ENCODE measurements at places on chromosomes 3 and 15.

DNA sequence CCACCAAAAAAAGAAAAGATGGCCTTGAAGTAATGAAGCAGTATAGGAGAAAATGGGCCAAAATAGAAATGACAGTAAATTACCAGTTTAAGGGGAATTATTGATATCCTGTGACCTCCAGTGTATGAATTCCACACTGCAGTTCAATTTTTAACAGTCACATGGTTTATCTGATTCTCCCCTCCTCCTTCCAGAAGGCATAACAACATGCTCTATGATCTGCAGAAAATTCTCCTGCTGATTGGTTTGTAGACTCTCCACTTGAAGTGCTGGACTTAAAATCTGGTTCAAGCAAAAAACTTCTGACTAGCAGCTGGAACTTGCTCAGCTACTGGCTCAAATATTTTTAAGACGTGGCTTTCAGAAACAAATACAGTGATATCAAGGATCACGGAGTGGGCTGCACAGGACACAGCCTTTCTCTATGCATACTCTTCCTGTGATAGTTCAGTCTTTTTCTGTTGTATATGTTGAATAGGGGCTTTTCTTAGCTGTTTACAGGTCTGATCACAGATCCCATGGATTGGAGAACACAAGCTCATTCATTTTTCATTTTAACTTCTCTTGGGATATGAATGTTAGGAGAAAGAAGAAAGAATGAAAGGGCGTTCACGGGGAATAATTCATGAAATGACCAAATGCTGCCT is 211.5 kb downstream of the LSAMP start:
- no peak for DNase-seq

DNA sequence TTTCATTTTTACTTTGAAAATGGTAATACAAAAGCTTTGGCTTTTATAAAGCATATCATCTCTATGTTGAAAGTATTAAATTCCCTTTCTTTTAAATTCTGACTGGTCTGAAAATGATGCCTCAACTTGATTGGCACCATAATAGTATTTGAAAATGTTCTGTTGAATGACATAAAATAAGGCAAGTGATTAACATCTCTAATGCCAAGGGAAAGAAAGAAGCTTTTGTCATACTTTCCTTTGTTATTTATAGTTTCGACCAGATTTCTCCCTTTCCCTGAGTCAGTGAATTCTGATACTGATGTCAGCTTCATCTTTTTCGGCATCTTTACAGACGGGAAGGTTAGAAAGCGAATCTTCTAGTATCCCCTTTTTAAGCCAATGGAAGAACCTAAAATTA is 3.4 kb upstream of the AP4E1 start:
- DNase-seq, result no peak

GRCh38 chr3:186425788-186426730 is 64.0 kb upstream of the DGKG start:
- DNase-seq, result peak; percentile 94

DNA sequence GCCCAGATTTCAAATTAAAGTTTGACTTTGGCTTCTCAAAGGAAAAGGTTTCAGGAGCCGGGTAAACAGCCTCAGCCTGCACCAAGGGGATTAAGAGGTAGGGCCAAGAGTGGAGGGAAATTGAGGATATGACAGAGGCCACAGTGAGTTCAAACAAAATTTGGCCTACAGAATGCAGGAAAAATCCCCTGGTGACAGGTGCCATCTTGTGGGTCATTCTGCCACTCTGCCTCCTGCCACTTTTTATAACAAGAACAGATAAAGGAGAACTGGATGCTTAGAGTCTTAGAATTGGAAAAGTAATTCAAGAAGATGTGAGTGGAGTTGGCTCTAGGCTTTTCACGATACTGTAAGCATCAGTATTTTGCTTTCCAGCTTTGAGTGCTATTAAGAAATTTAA is 253.2 kb downstream of the NR2F2 start:
- no peak for DNase-seq

DNA sequence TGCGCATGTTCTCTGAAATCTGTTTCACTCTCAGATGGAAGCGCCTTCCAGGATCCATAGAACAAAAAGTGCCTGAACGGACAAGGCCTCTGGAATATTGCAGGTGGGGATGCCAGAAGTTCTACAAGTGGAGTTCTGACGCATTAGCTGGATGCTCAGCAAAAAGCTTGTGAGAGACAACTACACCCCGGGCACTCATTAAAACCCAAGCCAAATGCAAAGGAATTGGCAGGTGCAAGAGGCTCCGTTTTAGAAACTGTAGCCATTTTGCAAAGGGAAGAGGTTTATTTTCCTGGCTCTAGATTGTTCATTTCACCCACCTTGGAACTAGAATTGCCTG is 35.2 kb upstream of the SLC24A5 start:
- no peak for DNase-seq

DNA sequence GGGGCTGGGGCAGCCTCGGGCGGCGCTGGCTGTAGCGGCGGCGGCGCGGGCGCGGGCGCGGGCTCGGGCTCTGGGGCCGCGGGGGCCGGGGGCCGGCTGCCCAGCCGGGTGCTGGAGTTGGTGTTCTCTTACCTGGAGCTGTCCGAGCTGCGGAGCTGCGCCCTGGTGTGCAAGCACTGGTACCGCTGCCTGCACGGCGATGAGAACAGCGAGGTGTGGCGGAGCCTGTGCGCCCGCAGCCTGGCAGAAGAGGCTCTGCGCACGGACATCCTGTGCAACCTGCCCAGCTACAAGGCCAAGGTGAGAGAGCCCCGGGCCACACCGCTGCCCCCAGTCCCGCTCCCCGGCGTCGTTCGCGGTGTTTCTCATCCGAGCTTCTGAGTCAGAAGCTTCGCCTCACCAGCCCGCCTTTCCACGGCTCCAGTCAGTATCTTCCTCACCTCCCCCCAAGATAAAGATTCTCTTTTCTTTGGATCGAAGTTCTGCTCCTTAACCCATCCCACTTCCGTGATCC is 600 bp downstream of the FBXO45 start:
- DNase-seq, result peak; percentile 28

- no peak for DNase-seq
Observed at GRCh38 chr15:90620379-90621067, 90.8 kb downstream of the CRTC3 start.

GRCh38 chr3:37627951-37628620 is 233.6 kb upstream of the CTDSPL start:
- no peak for DNase-seq

DNA sequence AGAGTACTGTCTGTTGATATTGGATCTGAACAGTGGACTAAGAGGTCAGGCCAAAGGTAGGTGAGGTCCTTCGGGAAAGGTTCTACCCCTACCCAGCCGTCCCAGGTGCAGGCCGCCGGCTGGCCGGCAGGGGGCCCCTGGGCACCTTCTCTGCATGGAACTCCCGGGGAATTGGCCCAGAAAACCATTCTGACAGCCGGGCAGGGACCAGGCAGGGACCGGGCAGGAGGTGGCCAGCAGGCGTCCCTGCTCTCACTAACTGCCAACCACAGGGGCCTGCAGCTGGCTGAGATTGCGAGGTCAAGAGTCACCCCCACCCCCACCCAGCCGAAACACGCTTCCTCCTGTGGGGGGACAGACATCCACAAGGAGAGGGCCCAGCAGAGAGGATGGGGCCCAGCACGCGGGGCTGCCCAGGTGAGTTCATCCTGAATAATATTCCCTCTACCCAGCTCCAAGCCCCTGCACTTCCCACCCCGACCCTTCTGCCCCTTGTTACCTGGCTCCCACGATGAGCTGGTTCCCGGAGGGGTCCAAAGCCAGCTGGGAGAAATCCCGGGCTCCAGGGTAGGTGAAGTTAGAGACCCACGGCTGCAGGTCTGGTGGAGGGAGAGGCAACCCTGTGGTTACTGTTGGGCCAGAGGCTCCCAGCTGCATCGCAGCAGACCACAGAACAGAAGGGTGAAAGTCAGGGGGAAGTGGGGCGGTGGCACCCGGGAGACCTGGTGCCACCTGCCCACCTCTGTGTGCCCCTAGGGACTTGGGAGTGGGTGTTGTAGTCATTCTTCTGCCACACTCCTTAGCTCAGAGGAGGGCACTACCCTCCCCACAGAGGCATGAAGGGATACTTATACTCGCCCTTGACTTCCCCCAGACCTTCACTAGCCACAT is 84.4 kb downstream of the SEMA5B start:
- no peak for DNase-seq

DNA sequence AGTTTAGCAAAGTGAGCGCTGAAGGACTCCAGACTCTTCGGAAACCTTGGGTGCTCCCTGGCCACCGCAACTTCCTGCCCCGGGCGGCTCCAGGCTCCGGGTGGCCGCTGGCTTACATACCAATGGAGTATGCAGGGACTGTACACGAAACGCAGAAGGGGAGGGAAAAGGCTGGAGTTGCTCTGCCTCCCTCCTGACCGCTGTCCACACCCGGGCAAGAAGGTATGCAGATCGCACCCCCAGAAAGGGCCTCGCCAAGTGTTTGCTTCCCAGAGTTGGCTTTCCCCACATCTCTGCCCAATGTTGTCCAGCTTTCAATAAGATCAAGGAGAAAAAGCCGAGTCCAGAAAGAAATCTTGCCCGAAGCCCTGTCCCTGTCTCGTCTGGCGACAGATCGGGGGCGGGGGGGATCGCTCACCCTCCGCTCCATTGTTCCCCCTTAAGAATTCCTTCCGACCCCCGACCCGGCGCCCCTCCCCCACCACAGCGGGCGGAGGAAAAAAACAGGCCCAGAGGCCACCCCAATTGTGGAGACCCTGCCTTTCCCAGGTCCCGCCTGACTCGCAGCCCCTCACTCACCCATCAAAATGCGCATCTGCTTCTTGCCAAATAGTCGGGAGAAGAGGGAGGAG is 533 bp downstream of the ARF4 start:
- peak; percentile 77 for DNase-seq

DNA sequence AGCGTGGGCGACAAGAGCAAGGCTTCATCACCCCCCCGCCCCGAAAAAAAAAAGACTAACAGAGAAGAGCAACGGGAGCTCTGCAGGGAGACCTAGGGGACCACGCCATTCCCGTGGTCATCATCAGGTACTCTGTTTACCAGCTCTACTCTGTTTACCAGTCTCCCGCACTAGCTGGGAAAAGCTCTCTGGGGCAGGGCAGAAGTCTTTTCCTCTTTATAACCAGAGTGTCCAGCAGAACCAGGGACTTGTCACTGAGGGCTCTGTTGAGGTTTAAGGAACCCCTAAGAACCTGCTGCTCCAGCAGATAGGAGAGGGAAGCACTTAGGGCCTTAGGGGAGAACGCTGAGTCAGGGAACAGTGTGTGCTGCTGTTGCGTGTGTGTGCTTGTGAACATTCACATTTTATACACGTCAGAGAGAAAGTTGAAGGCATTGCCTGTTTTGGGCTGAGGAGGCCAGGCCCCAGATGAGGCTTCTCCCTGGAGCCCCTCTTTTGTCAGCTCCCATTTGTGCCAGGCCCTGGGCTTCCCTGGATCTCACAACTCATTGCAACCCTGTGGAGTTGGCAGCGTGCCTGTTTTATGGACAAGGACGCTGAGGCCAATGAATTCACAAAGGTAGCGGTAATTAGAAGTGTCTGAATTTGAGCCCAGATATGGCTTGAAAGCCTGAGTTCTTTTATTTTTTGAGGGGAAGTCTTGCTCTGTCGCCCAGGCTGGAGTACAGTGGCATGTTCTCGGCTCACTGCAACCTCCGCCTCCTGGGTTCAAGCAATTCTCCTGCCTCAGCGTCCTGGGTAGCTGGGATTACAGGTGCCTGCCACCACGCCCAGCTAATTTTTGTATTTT is 24.2 kb upstream of the ERICH6 start:
- DNase-seq, result no peak

- DNase-seq, result no peak
Observed at GRCh38 chr3:45080824-45081223, 54.7 kb downstream of the CLEC3B start.

DNA sequence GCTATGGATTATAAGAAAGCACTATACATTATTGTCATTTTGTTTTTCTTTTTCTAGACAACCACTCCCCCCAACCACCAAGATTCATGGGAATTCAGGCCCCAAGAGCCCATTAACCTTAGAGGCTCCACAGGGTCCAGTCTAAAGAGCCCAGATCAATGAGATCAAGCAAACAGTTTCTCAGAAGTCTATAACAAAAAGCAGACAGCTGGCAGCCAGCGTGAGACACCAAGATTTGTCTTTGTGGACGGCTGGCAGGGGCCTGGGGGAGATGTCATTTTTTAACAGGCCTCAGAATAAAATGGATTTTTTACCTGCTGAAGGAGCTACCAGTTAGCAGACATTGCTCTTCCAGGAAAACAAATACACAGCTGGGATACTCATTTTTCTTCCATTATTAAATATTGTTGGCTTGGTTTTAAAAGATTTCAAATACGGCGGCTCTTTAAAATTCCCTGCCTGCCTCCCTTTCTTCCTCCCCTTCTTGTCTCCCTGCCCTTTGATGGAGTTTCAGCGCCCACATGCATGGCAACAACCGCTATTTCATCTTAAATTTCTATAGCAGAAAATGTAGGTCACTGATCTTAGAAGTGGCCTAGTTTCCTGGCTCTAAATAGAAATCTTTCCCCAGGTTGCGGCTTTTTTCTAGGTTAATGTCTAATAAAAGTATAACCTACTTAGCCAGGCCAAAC is 130.6 kb downstream of the FAM174B start:
- DNase-seq, result no peak

DNA sequence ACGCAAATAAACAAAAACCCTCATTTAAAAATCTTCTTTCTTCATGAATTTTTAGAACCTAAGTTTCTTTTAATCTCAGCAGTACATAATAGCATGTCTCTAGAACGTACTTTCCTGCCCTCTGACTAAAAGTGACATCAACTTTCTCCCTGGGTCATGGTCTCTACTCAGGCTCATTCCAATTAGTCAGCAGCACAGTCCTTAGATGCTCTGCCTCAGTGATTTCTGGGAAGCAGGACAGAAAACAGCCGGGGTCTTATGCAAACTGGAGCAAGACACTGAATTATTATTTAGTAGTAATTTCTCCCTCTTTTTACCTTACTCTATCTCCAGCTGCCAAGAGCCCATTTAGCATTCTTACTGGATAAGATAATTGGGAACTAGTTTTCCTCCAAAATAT is 365.2 kb downstream of the TUSC7 start:
- DNase-seq, result no peak

GRCh38 chr3:140529558-140529957 is 148.3 kb upstream of the TRIM42 start:
- DNase-seq, result peak; percentile 52

DNA sequence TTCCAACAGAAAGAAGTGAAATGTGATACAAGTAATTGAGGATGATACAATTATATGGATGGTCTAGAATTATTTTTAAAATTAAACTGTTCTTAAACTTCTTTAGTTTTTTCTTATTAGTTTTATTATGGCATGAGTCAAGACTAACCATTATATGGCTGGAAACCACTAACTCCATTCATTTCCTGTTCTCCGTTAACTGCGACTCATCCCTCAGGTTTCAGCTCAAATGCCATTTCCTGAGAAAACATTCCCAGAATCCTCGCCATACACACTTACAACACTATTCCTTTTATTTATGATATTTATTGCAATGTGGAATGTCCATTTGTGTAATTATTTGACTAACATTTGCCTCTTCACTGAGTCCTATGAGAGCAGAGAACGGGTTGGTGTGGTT is 394.1 kb downstream of the SOX2 start:
- DNase-seq, result no peak

GRCh38 chr3:165075695-165076094 is 2.6 kb downstream of the SI start:
- no peak for DNase-seq

- no peak for DNase-seq
Observed at GRCh38 chr15:62068071-62068809, 1.5 kb downstream of the C2CD4A start.
